ENCODE measurements at places on chromosomes 7 and 10. TPM values are rescaled to one million over a fixed set of nuclear protein-coding genes. Genes with fewer than 3 reads are reported as not detected.

The NUTM2E gene
- polyA plus RNA-seq, result 0.20 TPM

The MALRD1 gene
- not detected for polyA plus RNA-seq

The HYAL4 gene
- polyA plus RNA-seq, result not detected

The IQUB gene
- polyA plus RNA-seq, result not detected

The PIK3AP1 gene
- 95.5 TPM for polyA plus RNA-seq

The CACNB2 gene
- 0.05 TPM for polyA plus RNA-seq

The TUBB8 gene
- polyA plus RNA-seq, result not detected

The OR6V1 gene
- polyA plus RNA-seq, result not detected
